ENCODE measurements at places on chromosomes 4 and X.
A peak's percentile ranks its signal among the peaks of the same experiment; 100 is the strongest.

- peak; percentile 53 for DNase-seq
Observed at GRCh38 chrX:10615931-10616774, 4.2 kb downstream of the MID1 start.

DNA sequence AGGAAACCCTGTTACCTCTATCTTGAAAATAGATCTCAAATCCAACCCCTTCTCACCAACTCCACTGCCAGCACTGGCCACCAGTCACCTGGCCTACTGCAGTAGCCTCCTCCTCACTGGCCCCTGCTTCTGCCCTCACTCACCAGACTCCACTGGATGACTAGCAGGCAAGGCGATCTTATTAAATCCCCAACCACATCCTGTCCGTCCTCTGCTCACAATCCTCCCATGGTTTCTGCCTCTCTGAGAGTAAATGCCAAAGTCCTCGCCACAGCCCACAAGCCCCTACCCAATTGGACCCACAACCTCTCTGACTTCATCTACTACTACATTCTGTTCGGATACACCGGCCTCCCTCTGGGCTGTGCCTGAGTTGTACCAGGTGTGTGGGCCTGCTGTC is 5.4 kb upstream of the PIM2 start:
- no peak for DNase-seq

DNA sequence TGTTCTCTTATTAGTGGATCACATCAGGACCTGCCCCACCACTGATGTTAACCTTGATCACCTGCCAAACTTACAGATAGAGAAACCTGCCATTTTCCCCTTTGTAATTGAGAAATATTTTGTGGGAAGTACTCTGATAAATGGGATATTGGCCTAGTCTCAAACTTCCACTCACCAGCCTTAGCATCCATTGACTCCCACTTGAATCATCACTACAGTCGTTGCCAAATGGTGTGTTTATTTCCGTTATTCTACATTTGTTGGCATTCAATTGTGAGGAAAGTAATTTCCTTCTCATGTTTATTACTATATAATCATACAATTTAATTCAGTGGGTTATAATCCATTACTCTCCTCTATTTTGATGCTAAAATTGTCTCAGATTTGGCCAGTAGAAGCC is 156.4 kb upstream of the CXCL13 start:
- DNase-seq, result no peak

GRCh38 chr4:148893095-148893494 is 450.9 kb upstream of the NR3C2 start:
- no peak for DNase-seq

DNA sequence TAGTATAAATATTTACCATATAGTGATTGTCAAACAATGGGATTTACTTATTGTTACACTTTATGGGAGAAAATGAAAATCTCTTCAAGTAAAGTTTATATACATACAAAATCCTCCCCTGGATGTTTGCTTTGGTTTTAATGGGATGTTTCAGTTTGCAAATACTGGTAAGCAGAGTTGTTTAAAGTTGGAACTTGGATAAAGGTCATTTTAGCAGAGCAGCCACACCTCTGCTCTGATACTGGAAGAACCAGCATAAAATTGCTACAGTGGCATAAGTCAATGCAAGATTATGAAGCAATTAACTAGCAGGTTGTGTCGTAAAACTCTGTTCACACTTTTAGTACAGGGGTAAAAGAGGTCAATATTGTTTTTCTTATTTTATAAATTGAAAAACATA is 101.2 kb downstream of the TRAPPC11 start:
- DNase-seq, result no peak

- DNase-seq, result peak; percentile 93
Observed at GRCh38 chr4:148056879-148057278, 325.0 kb downstream of the ARHGAP10 start.

DNA sequence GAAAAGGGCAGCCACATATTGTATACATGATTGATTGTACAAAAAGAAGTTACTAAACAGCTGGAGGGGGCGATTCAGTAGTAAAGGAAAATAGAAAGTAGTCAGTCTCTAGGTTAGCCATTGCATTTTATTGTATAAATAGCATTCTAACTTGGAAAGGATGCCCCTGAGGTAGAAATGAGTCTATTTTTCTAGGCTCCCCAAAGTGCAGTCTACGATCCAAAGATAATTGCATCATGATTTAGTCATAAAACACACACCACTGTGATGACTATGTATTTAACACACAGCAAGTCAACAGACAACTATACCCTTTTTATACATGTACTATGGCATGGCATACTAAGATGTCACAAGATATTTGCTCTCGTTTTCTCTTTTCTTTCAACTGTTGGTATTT is 204.9 kb downstream of the APBB2 start:
- DNase-seq, result no peak

DNA sequence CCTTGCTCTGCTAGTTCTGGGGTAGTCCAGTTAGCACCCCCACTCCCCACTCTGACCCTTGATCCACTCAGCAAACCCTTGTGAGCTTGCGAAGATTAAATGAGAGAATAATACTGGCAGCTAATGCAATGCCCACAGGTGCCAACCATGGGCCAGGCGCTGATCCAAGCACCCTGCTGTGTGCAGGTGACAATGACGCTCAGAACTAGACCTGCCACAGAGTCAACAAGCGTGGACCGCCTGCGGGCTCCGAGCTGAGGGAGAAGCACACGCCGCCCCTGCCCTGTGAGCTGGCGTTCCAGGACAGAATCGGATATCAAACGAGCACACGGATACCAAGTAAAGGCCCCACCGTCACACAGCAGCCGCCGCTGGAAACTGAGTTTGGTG is 129.2 kb downstream of the FAM53A start:
- no peak for DNase-seq

GRCh38 chr4:169334335-169334734 is 63.6 kb upstream of the SH3RF1 start:
- DNase-seq, result no peak

DNA sequence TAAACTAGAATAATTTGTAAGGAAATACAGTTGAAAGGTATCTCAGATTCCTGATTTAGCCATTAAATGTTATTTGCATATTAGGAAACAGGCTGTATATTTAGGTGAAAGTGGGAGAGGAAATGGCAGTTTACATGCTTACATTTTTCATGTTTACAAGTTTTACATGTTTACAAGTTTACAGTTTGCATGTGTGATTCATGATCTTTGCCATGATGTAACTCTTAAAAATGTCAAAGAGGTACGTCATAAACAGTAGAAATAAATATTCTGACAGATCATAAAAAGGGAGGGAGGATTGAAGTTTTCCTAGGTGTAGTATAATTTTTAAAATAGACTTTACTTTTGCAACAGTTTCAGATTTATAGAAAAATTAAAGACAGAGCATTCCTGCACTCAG is 45.7 kb downstream of the KDM6A start:
- DNase-seq, result no peak

DNA sequence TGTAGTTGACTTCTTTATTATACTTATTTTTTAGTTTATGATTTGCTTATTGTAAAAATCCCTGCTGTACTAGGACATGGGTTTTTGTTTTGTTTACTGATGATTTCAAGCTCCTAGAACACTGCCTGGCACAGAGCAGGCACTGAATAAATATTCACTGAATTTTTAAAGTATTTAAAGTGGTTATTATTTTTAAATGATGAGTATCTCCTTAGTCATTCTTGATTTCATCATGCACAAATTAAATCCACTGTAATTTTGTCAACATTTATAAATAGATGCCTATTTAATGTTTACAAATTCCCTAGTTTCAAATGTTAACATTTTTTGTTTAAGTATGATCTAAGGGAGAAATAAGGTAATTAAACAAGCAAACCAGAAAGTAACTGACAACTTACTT is 367.9 kb upstream of the SLIT2 start:
- DNase-seq, result no peak

DNA sequence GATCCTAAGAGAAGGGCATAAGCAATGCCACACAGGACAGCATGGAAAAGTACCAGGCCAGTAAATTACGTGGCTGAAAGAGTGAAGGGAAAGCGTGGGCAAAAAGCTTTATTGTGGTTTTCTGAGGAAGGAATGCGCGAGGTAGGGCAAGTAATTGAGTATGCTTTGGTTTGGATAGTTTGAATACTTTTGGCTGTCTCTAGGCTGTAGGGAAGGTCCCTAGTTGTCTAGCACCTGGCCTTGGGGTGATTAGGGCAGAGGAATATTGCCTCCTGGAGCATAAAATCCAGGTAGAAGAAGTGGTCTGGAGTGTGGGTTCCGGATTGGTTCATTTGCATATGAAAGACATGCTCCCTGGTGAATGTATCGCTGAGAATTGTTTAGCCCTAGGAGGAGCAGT is 46.4 kb upstream of the NALF2 start:
- DNase-seq, result no peak

DNA sequence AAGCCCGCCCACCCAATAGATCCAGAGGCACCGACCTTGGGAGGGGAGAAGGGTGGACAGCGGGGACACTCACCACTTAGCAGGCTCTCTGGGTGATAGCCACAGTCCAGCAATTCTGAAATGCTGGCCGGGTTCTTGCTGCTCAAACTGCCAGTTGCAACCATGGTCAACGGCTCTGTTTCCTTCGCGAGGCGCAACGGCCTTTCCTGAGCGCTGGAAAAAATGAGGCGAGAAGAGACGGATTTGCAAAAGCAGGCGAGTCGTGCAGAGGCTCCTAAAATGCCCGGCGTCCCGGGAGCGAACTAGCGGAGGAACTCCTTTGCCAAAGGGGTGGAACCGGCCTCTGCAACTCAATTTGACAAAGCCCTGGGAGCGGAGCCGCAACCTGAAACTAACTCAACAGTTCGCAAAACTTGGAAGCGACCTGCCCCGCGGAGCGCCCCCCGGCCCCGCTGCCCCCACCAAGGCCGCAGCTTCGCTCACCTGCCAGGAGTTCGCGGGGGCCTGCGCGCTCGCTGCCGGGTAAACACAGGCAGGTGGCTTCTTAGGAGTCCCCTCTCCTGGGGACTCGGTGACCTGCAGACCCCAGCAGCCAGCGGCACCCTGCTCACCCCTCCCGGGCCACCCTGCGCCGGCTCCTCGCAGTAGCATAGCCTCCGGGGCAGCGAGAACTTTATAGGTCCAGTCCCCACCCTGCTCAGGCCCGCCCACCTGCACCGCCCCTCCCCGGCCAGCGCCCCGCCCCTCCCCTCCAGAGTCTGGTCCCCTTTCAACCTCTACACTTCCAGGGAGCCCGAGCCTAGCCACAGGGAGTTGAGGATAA is at the start of gene DDIT4L:
DDIT4L (minus strand) TSS at position 649 of the 823 bp plus-strand sequence; CDS start at position 164, 485 bp downstream.
- peak; percentile 40 for DNase-seq

GRCh38 chrX:118630848-118631247 is 96.6 kb upstream of the IL13RA1 start:
- peak; percentile 18 for DNase-seq

GRCh38 chr4:77175201-77175611 is 18.2 kb downstream of the CCNG2 start:
- DNase-seq, result no peak

- no peak for DNase-seq
Observed at GRCh38 chr4:153684971-153685371, 891 bp downstream of the TLR2 start.

GRCh38 chrX:47200385-47201150 is 6.9 kb downstream of the UBA1 start:
- no peak for DNase-seq
